Tracheal epithelial cell (primary cell): ENCODE measurements at places on chromosomes 5 and 9. TPM values are rescaled to one million over a fixed set of nuclear protein-coding genes. Genes with fewer than 3 reads are reported as not detected.

PCDHA11 gene
- 0.48 and 1.7 TPM in 2 replicates for total RNA-seq

SLC34A3 gene
- total RNA-seq = not detected in 2 replicates

SHISAL2B gene
- total RNA-seq = not detected in 2 replicates

FOXD1 gene
- 4.1 and 4.9 TPM in 2 replicates for total RNA-seq

RFESD gene
- 0.48 and 4.0 TPM in 2 replicates for total RNA-seq

ACOT12 gene
- total RNA-seq = not detected in 2 replicates

OBP2B gene
- total RNA-seq = not detected in 2 replicates

PCDHGA6 gene
- total RNA-seq = under 0.01 and 0.24 TPM in 2 replicates

BHMT2 gene
- 3.9 TPM in 1 of 2 replicates, not detected in the other for total RNA-seq

PROB1 gene
- total RNA-seq = 0.72 and 1.5 TPM in 2 replicates

BAAT gene
- 0.24 TPM in 1 of 2 replicates, not detected in the other for total RNA-seq

KCNIP1 gene
- total RNA-seq = 3.1 TPM in 1 of 2 replicates, not detected in the other

PCDHGB7 gene
- total RNA-seq = 1.1 and 3.4 TPM in 2 replicates

PLEKHG4B gene
- total RNA-seq = 0.48 TPM in 1 of 2 replicates, not detected in the other

PAEP gene
- not detected in 2 replicates for total RNA-seq

DAB2IP gene
- total RNA-seq = 19.8 and 21.7 TPM in 2 replicates

GPBP1 gene
- total RNA-seq = 54.2 and 76.7 TPM in 2 replicates

DPYSL3 gene
- 4.0 and 7.7 TPM in 2 replicates for total RNA-seq

NKD2 gene
- total RNA-seq = 0.24 TPM in 1 of 2 replicates, not detected in the other

IL33 gene
- 3.6 and 12.8 TPM in 2 replicates for total RNA-seq

TSPAN17 gene
- total RNA-seq = 26.9 and 44.3 TPM in 2 replicates

RAD23B gene
- total RNA-seq = 131 and 133 TPM in 2 replicates

C7 gene
- total RNA-seq = under 0.01 TPM in 1 of 2 replicates, not detected in the other

BTNL3 gene
- total RNA-seq = not detected in 2 replicates

NTRK2 gene
- total RNA-seq = under 0.01 TPM in 1 of 2 replicates, not detected in the other

OTP gene
- not detected in 2 replicates for total RNA-seq

COL27A1 gene
- 1.9 and 5.5 TPM in 2 replicates for total RNA-seq

CCDC192 gene
- total RNA-seq = not detected in 2 replicates

CCDC152 gene
- 0.21 TPM in 1 of 2 replicates, not detected in the other for total RNA-seq

SLC4A9 gene
- 0.21 TPM in 1 of 2 replicates, not detected in the other for total RNA-seq

STKLD1 gene
- 0.48 TPM in 1 of 2 replicates, not detected in the other for total RNA-seq

TRPM6 gene
- total RNA-seq = under 0.01 TPM in 1 of 2 replicates, not detected in the other

IARS1 gene
- total RNA-seq = 344 and 547 TPM in 2 replicates

ANP32B gene
- 5.5 and 5.8 TPM in 2 replicates for total RNA-seq

UBE2D2 gene
- 67.1 and 95.2 TPM in 2 replicates for total RNA-seq

ZNF879 gene
- total RNA-seq = 2.4 and 2.8 TPM in 2 replicates

MATR3 gene
- 181 and 197 TPM in 2 replicates for total RNA-seq

IFNA13 gene
- not detected in 2 replicates for total RNA-seq

TMEM252 gene
- total RNA-seq = not detected in 2 replicates

NOXA1 gene
- total RNA-seq = 1.9 and 2.2 TPM in 2 replicates

MSMP gene
- not detected in 2 replicates for total RNA-seq

DMGDH gene
- 2.7 and 9.2 TPM in 2 replicates for total RNA-seq

MRPS2 gene
- 17.4 and 20.5 TPM in 2 replicates for total RNA-seq

NME5 gene
- total RNA-seq = 1.7 and 2.8 TPM in 2 replicates

SAP30L gene
- 21.7 and 29.6 TPM in 2 replicates for total RNA-seq
